ENCODE measurements at places on chromosomes 7 and 10.
A peak's percentile ranks its signal among the peaks of the same experiment; 100 is the strongest.

DNA sequence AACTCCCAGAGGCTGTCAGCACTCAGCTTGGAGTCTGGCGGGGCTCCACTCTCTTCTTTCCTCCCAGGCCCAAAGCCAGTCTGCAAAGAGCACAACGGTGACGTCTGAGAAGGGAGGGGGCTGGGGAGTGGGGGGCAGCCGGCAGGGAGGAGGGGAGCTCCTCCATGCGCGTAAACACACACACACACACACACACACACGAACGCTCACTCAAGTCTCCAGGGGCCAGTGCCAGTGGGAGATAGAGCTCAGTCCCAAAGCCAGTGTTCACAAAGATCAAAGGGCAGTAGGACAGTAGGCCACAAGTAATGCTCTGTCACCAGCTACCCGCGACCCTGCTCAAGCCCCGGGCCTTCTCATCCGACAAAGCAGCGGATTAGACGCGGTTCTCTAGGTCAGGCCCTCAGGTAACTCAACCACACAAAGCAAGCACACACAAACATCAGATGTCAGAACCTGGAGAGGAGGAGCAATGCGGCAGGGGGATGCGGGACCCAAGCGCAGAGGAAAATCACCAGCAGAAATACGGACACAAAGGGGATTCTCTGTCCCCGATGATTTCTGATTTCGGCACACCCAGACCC is 19.9 kb downstream of the TCAF1 start:
- DNase-seq = no peak

DNA sequence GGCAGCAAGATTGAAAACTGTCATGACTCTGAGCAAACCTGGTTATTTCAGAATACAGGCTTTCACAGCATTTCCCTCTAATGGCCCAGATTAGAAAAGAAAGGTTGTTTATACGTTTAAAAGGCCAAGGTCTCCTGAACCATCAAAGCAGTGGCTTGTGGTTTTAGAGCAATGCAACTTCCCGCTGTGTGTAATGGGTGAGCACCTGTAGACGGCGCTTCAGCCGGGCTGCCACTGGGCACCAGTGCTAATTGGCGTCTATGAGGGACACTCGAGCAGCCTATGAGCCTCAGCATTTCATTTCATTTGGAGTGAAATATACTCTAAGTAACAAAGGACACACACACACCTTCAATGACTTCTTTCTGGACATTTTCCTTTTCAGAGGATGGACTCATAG is 671.0 kb upstream of the FZD8 start:
- DNase-seq = no peak

DNA sequence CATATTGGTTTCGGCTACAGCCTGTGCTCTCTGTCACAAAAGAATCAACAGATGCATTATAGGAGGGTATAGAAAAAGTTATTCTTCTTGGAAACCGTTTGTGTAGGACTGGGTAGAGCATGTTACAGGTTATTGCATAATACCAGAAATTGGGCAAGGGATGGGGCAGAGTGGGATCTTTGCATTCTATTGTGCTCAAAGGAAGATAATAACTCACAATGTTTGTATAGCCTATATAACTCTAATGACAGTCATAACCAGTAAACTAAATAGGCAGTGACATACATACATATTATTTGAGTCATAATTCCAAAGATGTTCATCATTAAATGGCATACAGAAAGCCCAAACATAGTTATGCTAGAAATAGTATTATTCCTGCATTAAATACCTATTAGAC is 179.7 kb downstream of the XPNPEP1 start:
- no peak for DNase-seq

- no peak for DNase-seq
These were observed 362.5 kb upstream of the ZMIZ1 start for GRCh38 chr10:78706256-78706655.

DNA sequence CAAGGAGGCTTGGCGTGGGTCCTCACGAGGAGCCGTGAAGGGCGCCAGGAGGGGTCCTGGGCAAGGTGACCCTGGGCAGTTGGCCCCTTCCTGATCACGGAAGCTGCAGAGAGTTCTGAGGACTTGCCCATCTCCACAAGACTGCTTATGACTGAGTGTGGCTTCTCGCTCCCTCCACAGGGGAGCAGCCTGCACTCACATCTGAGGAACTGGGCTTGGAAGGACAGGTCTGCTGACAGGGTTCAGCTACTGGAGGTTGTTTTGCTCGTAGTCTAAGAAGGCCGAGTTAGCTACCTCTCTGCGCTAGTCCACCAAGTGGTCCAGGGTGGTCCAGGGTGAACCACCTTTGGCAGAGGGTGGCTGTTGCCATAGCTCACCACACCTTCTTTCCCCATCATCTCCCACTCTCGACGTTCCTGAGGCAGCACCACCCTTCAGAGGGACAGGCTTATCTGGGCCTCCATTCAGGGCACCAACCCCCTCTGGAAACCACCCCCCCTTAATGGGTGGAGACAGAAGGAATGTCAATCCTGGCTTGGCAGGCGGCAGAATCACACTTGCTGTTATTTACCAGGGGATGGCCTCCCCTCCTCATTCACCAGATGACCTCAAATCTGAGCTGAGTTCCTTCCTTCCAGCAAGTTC is 38.2 kb downstream of the FAM53B start:
- no peak for DNase-seq

GRCh38 chr10:78866731-78867554 is 201.8 kb upstream of the ZMIZ1 start:
- no peak for DNase-seq

DNA sequence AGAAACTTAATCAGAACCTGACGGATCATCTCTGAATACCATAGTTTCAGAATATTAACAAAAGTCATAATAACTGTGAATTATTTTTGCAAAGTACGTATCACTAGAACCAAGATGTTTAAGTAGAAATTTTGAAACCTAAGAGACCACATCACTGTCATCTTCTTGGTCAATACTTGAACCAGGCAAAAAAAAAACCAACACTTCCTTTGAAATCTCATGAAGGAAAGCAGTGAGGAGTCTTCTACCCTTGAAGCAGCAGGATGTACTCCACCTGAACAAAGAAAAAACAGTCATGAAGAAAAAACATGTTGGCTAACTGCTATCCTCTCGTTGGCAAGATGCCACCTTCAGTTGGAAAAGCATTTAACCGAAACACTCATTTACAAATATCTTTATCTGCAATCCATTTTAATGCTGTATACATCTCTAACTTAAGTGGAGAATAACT is 82.4 kb downstream of the SRPK2 start:
- DNase-seq = no peak

GRCh38 chr7:68922850-68923249 is 675.4 kb upstream of the AUTS2 start:
- DNase-seq = no peak

DNA sequence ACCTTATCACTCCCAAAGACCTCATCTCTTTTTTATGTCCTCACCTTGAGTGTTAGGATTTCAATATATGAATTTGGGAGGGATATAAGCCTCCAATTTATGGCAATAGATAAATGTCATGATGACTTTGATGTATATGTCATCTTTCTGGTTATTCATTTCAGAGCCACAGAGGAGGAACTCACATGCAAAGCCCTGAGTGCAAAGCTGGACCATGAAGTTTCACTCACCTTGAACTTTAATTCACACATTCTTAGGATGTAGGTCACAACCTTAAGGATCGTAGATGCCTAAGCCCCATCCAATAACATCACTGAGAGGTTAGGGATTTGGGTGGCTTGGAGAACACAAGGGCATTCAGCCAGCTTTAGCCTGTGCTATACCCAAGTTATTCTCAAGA is 81.9 kb upstream of the ZPBP start:
- DNase-seq = no peak

- no peak for DNase-seq
These were observed 262.8 kb upstream of the TCERG1L start for GRCh38 chr10:131574363-131574706.

DNA sequence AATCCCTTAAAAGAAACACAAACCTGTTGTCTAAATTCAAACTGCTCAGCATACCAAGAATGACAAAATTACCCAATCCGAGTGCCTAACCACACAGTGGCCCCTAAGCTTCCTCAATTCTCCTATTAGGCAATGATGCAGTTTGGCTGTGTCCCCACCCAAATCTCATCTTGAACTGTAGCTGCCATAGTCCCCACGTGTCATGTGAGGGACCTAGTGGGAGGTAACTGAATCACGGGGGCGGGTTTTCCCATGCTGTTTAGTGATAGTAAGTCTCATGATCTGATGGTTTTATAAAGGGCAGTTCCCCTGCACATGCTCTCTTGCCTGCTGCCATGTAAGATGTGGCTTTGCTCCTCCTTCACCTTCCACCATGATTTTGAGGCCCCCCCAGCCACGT is 21.9 kb downstream of the PSAP start:
- no peak for DNase-seq

DNA sequence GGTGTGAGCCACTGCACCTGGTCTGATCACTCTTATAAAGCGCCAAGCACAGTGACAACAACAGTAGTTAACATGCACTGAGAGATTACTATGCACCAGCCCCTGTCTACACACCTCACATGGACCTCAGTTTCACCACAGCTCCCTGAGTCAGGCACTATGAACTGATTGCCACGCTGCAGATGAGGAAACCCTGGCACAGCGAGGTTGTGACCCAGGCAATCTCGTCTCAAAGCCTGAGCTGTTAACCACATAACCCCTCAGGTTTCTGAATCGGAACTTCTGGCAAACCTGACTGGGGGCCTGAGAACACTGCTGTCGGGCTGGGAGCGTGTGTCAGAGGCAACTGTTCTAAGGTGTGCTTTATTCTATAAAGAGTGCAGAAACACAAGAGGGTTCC is 150.8 kb downstream of the RNF216 start:
- DNase-seq = peak; percentile 25

- no peak for DNase-seq
These were observed 48.6 kb downstream of the MCU start for GRCh38 chr10:72740528-72740927.

DNA sequence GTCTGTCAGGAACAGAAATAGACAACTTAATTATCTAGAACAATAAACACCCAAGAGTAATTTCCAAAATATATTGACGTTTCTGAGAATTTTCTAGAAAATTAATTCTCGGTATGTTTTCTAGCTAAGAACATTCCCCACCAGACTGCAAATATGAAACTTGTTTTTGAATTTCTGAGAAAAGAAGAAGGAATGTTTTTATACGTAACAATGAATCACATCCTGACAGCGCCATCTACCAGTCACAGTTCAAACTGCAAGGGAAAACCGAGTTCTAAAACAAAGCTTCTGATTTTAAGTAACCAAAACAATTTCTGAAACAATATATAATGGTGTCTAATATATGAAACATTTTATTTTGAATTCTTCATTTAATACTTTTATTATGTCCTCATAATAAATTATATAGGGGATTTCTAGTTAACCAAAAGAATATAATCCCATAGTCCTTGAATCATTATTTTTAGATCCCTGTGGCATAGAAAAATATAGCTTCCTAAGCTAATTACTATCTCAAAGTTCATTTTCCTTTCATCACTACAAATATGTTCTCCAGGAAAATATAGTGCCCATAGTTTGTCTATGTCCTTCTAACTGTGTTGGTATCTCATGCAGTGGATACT is 34.5 kb upstream of the MEOX2 start:
- DNase-seq = no peak

GRCh38 chr10:62054408-62054807 is 152.9 kb downstream of the ARID5B start:
- DNase-seq = no peak

- no peak for DNase-seq
These were observed 9.0 kb downstream of the SFXN3 start for GRCh38 chr10:101040061-101040460.

- no peak for DNase-seq
These were observed 452.6 kb downstream of the SUGCT start for GRCh38 chr7:40587419-40587818.

DNA sequence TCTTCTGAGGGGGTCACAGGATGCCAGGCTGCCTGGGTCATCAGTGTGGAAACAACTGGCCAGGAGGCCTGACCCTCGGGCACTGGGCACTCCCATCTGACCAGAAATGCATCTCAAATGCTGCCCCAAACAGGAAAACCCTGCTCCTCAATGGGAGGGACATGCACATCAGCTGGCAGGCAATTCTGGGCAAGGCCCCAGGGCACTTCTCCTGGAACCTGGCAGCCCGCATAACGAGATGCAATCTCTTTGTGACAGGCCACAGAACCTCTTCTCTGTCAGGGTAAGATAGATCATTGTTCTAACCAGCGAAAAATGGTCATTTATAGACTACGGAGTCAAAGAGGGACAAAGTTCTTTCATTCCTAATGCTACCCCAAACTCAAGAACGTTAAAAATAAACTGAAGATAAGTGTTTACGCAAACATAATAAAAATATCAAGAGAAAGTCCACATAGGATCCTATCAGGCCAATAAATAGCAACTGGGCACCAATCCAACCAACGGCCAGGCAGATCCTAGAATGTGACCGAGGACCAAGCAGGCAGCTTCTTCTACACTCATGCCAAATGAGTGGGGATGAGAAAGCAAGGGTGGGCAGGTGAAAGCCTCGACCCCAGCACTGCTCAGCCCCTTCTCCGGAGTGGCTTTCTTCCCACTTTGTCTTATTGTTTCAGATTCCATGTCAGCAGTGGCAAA is 212.3 kb downstream of the TCERG1L start:
- DNase-seq = no peak

DNA sequence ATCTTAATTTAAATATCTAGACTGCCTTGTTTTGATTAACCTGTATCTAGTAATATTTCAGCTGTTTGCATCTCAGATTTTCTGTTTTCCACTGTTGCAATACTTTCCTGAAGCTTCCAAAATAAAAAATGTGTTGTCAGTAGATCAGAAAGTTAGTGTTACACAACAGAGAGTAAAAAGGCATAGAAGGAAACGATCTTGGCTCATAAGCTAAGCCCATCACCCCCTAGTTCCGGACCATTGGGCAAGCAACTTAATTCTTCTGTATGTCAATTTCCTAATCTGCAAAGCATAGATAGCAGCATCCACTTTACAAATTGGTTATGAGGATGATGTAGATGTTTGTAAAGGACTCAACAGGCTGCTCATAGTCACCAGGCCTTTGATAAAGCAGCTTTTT is 4.4 kb downstream of the PON3 start:
- DNase-seq = no peak

DNA sequence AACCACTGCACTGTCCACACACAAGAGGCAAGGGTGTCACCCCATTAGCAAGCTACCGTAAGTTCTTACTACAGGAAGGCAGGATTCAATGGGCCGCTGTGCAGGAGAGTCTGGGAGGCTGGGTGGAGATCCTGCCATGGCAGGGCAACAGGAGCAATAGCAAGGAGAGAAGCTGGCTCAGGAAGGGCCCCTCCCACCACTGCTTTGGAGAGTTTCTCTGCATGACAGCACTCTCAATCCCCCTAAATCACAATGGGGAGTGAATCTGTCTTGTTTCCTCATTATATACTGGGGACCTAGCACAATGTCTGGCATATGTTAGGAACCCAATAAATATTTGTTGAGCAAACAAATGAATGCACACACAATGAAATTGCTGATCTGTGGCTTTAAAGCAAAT is 83.2 kb upstream of the SFMBT2 start:
- no peak for DNase-seq

- no peak for DNase-seq
These were observed 326.2 kb downstream of the FRMD4A start for GRCh38 chr10:14004536-14004935.

DNA sequence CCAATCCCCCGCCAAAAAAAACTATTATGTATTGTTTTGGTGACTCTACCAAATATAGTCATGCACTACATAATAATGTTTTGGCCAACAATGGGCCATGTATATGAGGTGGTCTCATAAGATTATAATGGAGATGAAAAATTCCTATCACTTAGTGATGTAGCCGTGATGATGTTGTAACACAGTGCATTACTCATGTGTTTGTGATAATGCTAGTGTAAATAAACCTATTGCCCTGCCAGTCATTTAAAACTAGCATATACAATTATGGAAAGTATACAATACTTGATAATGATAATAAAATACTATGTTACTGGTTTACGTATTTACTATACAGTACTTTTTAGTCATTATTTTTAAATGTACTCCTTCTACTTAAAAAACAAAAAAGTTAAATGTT is 101.5 kb downstream of the SLC25A40 start:
- DNase-seq = no peak
